Mesenteric fat pad (tissue), 1 donor: ENCODE measurements at places on chromosomes 6 and 20. TPM values are rescaled to one million over a fixed set of nuclear protein-coding genes. Genes with fewer than 3 reads are reported as not detected.

Gene SCAF8
- 33.3 TPM for total RNA-seq

Gene TMEM200A
- 4.3 TPM for total RNA-seq

Gene UBE3D
- total RNA-seq = 4.2 TPM

Gene MED23
- 19.3 TPM for total RNA-seq

Gene TRIM40
- not detected for total RNA-seq

Gene NINL
- total RNA-seq = 5.0 TPM

Gene NRN1
- total RNA-seq = 20.0 TPM

Gene RBM24
- 1.3 TPM for total RNA-seq

Gene CRISP2
- not detected for total RNA-seq

Gene ADGRB3
- total RNA-seq = 0.74 TPM

Gene FAM217A
- not detected for total RNA-seq

Gene BAG2
- total RNA-seq = 4.4 TPM

Gene SLC44A4
- 0.51 TPM for total RNA-seq

Gene PPP1R3G
- 1.3 TPM for total RNA-seq

Gene CLPSL2
- not detected for total RNA-seq

Gene WFDC5
- total RNA-seq = not detected

Gene SEL1L2
- total RNA-seq = not detected

Gene ENPP4
- 21.1 TPM for total RNA-seq

Gene ARMC2
- 10.0 TPM for total RNA-seq

Gene PRPH2
- total RNA-seq = 1.4 TPM

Gene ACTL10
- 0.93 TPM for total RNA-seq

Gene TP53INP2
- total RNA-seq = 16.8 TPM

Gene BCAS1
- total RNA-seq = 0.51 TPM

Gene DSP
- total RNA-seq = 4.0 TPM

Gene ID4
- 203 TPM for total RNA-seq

Gene STMN3
- 9.9 TPM for total RNA-seq

Gene OR2H1
- total RNA-seq = not detected

Gene C6orf132
- 1.3 TPM for total RNA-seq

Gene FAM50B
- 6.1 TPM for total RNA-seq

Gene SLC22A1
- 3.4 TPM for total RNA-seq

Gene NMBR
- not detected for total RNA-seq

Gene ASIP
- not detected for total RNA-seq

Gene ZC2HC1B
- total RNA-seq = not detected

Gene PI3
- total RNA-seq = not detected

Gene LAMA2
- total RNA-seq = 82.9 TPM

Gene CCDC28A
- total RNA-seq = 9.1 TPM

Gene SYS1
- 23.8 TPM for total RNA-seq

Gene COL20A1
- not detected for total RNA-seq

Gene PXDC1
- total RNA-seq = 133 TPM

Gene CDK5RAP1
- 25.9 TPM for total RNA-seq

Gene VGLL2
- total RNA-seq = not detected

Gene WFDC12
- not detected for total RNA-seq

Gene SIRPA
- 100 TPM for total RNA-seq

Gene TGM3
- not detected for total RNA-seq

Gene FKBP1C
- total RNA-seq = not detected

Gene SMPDL3A
- 7.4 TPM for total RNA-seq

Gene FRMD1
- 7.6 TPM for total RNA-seq

Gene SNAI1
- total RNA-seq = 19.1 TPM

Gene BYSL
- total RNA-seq = 31.1 TPM

Gene MYB
- total RNA-seq = 0.16 TPM

Gene PRSS35
- total RNA-seq = 0.26 TPM

Gene BEND6
- 0.90 TPM for total RNA-seq

Gene PTCHD4
- total RNA-seq = 1.4 TPM

Gene CPNE5
- total RNA-seq = 2.8 TPM

Gene HSD17B8
- total RNA-seq = 5.3 TPM

Gene C6orf15
- total RNA-seq = not detected
